Lower leg skin (tissue), 4 donors: ENCODE measurements at places on chromosomes 7 and 10. TPM values are rescaled to one million over a fixed set of nuclear protein-coding genes. Genes with fewer than 3 reads are reported as not detected.
A peak's percentile ranks its signal among the peaks of the same experiment; 100 is the strongest.

The SP8 gene
- 8.1 TPM for total RNA-seq

The CNPY4 gene
- 8.4 TPM for total RNA-seq

The FAM221A gene
- total RNA-seq: 8.7 TPM

The CRYGN gene
- total RNA-seq: not detected

The PRR15 gene
- total RNA-seq: 0.67 TPM

DNA sequence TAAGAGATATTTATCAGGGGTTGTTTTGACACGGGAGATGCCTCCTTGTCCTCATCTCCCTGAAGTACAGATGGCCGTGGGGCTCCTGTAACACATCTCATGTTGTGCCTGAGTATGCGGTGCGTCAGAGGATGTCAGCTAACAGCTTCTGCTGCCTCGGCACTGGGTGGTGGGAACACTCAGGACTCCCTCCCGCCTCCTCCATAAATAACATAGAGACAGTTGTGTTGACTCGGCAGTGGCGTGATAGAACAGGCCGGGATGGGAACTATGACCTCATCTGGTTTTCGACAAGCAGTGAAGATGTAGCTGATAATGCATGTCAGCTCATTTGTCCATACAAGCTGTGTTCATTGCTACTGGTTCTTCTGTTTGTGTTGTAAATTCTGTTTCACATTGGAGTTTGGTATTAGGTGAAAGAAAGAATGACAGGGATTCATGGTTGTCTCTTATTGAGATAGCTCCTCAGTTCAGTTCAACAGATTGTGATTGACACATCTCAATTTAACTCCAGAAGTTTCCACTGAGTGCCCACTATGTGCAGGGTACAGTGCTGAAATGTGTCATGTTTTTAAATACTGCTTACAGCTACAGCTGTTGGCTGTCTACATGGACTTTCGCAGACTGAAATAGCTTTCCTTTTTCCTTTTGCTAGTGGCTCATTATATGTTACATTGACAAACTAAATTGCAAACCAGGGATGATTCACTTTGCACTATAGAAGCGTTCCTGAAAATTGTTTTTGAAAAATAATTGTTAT, 87.4 kb downstream of the CHN2 start:
- peak; percentile 69 for DNase-seq

DNA sequence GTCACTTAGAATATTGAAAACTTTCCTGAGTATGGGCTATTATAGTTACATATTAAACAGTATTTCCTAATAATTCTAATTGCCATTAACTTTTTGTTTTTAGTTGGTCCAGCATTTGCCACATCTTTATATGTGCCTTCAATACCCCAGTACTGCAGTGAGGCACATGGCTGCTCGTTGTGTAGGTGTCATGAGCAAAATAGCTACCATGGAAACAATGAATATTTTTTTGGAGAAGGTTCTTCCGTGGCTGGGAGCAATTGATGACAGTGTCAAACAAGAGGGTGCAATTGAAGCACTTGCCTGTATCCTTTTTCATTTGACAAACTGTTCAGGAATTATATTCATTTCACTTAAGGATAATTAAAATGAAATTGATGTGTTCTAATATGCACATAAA, 72.7 kb downstream of the BTAF1 start:
- no peak for DNase-seq

DNA sequence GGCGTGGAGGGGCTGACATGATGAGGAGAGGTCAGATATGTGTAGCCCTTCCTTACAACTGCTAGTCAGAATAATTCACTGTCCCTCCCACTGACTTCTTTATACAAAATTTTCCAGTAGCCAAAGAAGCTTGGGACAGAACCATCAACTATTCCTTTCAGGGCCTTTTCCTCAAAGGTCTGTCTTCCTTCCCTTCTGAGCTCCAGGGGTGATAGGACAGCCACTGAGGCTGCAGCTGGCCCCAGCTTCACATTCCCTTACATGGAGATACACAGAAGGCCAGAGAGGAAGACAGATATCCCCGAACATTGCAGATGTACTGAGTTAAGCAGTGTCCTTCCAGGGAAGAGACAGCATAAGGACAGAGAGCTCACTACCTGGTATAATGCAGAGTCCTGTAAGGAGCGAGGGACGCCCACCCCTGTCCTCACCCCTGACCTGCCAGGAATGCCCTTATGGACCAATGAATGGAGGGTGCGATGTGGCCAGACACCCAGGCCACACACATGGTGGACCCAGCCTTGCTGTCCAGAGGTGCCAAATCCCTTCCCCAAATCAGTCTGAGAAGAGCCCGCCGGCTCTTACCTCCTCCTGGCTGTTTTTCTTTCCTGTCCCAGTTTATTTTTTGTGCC, 754.7 kb downstream of the GRID1 start:
- DNase-seq: peak; percentile 78

- no peak for DNase-seq
Measured at GRCh38 chr7:132944774-132945173, 137.1 kb downstream of the CHCHD3 start.

DNA sequence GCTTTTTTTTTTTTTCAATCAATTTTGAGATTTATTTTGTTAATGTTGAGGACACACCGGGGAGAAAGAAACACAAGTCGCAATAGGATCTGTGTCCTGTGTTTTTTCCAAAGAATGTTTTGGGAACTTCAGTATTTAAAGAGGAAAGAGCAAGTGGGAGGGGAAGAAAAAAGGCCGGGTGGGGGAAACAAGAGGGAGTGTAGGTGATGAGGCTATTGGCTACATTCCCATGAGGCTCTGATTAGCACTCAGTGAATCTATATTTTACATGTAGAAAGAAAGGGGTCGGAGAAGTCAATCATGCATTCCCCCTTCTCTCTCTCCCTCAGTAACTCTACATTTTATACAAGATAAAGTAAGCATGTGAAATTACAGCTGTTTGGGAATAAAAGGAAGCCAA, 4.1 kb downstream of the ZNF680 start:
- DNase-seq: no peak

- no peak for DNase-seq
Measured at GRCh38 chr7:124762611-124763143, 2.9 kb downstream of the GPR37 start.

DNA sequence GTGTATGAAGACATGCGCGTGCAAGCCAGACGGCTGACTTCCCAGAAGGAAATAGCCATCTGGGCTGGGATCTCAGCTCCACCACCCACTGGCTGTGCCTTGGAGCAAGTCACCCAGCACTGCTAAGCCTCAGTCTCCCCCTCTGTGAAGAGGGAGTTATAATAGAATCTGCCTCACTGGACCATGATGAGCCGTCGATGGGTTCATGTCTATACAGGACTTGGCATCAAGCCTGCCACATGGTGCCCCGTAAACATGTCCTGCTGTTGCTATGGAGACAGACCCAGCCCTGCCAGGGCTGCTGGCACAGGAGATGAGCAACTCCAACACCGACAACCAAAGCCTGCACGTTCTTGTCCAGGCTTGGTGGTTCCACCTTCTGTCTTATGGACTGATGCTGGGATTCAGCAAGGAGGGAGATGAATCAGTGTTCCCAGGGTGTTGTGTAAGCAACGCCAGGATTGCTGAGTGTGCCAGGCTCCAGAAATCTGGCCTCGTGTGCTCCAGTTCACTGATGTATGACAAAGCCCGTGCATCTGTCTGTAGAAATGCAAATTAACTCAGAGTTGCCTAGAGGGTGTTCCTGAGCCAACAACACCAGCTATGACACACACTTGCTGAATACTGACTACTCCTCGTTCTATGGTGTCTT, 5.6 kb downstream of the GPR15LG start:
- peak; percentile 87 for DNase-seq

- DNase-seq: no peak
Measured at GRCh38 chr7:36472141-36472729, 82.6 kb downstream of the ANLN start.

GRCh38 chr7:158549616-158550393, 37.8 kb downstream of the PTPRN2 start:
- DNase-seq: no peak

GRCh38 chr10:33336582-33337325, 2.3 kb upstream of the NRP1 start:
- DNase-seq: peak; percentile 90

DNA sequence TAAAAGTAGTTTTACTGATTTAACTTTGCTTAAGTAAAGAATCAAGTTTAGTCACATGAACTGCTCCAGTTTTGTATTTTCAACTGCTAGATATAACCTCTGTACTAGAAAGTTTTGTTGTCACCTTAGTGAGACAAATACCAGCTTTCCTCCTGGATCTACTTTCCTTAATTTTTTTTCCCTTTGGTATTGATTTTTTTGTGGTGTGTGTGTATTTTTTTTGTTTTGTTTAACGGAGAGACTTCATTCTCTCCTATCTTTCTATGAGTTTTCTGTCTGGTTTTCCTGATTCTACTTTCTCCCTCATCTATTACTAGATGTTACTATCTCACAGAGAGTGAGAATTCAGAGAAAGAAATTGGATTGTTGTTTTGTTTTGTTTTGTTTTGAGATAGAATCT, 52.0 kb downstream of the TASOR2 start:
- DNase-seq: no peak

DNA sequence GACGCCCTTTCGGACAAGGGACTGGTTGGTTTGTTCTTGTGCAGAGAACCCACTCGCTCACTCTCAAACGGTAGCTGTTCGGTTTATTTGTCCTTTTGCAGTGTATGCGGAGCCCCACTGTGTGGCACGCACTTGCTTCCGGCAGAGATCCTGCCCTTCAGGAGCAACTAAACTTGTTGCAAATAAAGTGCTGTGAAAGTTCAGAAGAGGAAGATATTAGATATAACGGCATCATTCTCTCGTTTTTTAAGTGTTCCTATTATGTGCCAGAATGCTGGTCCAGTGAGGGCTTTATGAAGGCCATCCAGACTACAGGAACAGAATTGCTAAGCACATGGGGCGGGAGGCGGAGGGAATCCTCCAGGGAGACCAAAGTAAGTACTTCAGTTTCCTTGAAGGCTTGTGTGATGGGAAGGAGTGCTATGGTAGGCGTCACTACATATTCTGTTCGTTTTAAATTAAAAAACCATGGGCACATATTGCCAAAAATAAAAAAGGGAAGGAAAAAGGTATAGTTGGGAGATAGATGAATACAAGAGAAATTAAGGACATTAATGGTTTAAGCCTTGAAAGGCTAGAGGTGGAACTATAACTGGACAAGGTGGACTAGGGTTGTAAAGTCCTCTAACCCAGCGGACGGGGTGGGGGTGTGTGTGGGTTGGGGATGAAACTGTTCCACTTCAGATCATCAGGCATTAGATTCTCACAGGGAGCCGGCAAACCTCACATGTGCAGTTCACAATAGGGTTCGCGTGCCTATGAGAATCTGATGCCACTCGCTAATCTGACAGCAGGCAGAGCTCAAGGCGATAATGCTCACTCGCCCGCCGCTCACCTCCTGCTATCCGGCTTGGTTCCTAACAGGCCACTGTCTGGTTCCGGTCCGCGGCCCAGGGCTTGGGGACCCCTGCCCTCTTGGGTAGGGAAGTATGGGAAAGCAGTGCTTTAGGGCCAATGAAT, 704 bp upstream of the ERLIN1 start:
- DNase-seq: no peak

DNA sequence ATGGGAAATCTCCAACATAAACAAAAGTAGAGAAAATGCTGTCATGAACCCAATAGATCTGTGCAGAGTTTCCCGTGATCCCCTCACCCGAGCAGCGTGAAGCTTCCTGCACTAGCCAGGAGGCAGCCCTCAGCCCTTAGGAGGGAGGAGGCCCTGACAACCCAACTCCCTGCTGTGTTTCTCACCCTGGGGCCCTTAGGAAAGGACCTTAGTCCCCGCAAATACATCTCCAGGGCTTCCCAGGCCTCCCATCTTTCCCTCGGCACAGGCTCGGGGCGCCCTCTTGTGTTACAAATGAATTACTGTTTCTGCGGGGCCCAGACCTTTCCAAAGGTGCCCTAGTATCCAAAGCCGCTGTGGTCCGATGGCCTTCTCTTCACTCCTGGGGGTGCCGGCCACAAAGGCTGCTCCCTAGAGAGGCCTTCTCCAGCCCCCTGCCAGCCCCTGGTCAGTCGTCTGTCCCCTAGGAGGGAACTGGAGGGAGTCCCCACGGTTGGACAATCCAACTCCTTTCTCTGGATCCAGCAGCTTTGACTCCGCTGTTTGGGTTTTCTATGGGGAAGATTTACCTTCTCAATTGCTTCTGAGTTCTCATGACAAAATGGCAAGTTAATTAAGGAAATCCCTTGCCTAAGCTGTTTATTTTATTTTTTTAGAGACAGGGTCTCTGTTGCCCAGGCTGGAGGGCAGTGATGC, 49.9 kb upstream of the SH2B2 start:
- no peak for DNase-seq

- no peak for DNase-seq
Measured at GRCh38 chr7:33035776-33036175, 26.8 kb downstream of the NT5C3A start.

- peak; percentile 53 for DNase-seq
Measured at GRCh38 chr10:131700506-131700905, 200.3 kb upstream of the PPP2R2D start.

- DNase-seq: no peak
Measured at GRCh38 chr7:130435311-130435854, 5.4 kb downstream of the CEP41 start.
